Activated naive CD4-positive, alpha-beta T cell treated with anti-CD3 and anti-CD28 coated beads, Interleukin-2, amount 50 U/mL, for 72 hours (primary cell): ENCODE measurements at places on chromosomes 13 and 19. TPM values are rescaled to one million over a fixed set of nuclear protein-coding genes. Genes with fewer than 3 reads are reported as not detected.
A peak's percentile ranks its signal among the peaks of the same experiment; 100 is the strongest.

- DNase-seq = no peak
Observed at GRCh38 chr13:113491418-113491883, 940 bp upstream of the DCUN1D2 start.

- DNase-seq = no peak
Observed at GRCh38 chr19:35514282-35514809, 897 bp upstream of the DMKN start.

GRCh38 chr13:112457485-112457884 lies 81.3 kb downstream of the SPACA7 start:
- peak; percentile 13 for DNase-seq

DNA sequence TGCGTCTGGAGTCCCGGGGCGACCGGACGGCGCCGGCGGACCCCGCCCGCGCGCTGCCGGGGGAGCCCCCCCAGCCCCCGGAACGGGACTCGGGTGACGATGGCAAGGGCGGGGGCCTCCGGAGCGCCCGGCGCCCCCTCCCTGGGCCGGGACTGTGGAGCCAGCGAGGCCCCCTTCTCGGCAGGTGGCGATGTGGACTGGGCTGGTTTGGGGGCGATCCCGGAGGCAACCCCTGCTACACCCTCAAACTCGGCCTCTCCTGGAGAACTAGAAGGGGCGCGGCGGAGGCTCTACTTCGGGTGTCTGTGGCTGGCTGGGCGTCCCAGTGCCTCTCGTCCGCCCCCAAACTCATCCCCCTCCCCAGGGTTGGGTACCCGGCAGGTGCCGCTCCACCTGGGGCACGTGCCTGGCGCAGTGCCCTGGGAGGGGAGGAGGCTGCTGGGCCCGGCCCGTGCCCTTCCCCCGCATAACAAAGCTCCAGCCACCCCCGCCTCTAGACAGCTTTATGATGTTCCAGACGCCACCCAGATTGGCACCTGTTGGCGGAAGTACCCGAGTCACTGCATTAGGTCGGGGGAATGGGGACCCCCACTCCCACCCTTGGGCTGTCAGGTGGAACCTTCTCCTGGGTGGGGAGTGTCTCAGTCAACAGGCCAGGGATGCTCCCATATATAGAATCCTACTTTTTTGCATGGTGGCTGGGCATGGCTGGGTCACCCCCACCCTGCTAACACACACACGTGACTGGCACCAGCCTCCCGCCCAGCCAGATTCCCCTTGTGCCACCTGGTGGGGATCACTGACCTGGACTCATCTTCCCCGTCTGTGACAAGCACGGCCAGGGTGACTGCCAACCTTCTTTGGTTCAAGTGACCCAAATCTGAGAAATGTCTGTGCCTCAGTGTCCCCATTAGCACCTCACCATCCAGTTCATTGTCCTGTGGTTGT lies 722 bp downstream of the PKN1 start:
- DNase-seq = no peak

- DNase-seq = no peak
Observed at GRCh38 chr13:106507560-106508274, 27.7 kb downstream of the EFNB2 start.

GRCh38 chr13:50526661-50527071 lies 316.8 kb downstream of the DLEU7 start:
- DNase-seq = no peak

- no peak for DNase-seq
Observed at GRCh38 chr13:48214519-48215121, 18.4 kb upstream of the ITM2B start.

Gene KIR3DL3
- total RNA-seq = not detected

Gene NXNL1
- not detected for total RNA-seq

Gene STOML3
- not detected for total RNA-seq

Gene ENOX1
- 1.8 TPM for total RNA-seq

Gene NDUFA7
- 73.1 TPM for total RNA-seq

Gene IZUMO2
- not detected for total RNA-seq
